Upper lobe of right lung (tissue), 1 donor: ENCODE measurements at places on chromosomes 3 and 15. TPM values are rescaled to one million over a fixed set of nuclear protein-coding genes. Genes with fewer than 3 reads are reported as not detected.

MEIS2 gene
- total RNA-seq = 26.7 TPM

DNA sequence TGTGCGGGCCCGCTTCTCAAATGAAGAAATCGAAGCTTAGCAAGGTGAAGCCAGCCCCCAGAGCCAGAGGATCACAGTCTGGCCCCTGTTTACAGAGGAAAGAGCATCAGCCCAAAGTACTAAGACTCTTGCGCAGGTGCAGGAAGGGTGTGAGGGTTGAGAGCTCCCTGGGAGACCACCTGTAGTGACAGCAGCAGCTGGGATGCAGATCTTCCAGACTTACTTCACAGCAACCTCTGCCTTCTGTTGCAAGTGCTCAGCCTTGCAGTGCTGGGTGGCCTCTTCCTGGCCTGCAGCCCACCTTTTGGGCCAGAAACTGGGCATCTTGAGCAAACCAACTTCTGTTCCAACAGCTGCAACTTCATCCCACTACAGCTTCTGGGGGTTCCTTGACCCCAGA, 19.7 kb downstream of the SPATA12 start:
- no peak for DNase-seq

DNA sequence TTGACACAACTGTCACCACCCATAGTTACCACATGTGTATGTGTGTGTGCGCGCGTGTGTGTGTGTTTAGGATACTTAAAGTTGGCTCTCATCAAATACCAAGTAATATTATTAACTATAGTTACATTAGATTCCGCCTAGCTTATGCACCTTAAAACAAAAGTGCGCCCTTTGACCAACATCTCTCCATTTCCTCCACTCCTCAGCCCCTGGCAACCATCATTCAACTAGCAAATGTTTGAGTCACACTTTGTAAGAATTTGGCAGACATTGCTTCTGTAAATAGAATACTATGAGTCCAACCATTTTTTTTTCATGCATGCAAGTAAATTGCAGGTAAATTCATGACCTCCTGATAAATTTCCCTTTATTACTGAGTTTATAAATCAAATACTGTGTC, 169.3 kb downstream of the GBE1 start:
- DNase-seq = no peak

- DNase-seq = peak; percentile 66
These were observed 51.8 kb upstream of the DGKG start for GRCh38 chr3:186413615-186414415.
